ENCODE measurements at places on chromosomes 3 and 15.

DNA sequence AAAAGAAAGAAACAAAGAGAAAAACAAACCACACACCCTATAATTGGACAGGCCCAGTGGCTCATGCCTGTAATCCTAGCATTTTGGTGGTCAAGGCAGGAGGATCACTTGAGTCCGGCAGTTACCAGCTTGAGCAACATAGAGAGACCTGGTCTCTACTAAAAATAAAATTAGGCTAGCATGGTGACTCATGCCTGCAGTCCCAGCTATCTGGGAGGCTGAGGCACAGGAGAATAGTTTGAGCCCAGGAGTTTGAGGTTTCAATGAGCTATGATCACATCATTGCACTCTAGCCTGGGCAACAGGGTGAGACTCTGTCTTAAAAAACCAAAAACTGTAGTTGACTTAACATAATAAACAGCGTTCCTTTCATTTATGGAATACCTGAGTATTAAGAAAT lies 72.3 kb upstream of the ST3GAL6 start:
- no peak for DNase-seq

GRCh38 chr15:78617076-78617475 lies 3.7 kb downstream of the CHRNA3 start:
- DNase-seq: no peak

DNA sequence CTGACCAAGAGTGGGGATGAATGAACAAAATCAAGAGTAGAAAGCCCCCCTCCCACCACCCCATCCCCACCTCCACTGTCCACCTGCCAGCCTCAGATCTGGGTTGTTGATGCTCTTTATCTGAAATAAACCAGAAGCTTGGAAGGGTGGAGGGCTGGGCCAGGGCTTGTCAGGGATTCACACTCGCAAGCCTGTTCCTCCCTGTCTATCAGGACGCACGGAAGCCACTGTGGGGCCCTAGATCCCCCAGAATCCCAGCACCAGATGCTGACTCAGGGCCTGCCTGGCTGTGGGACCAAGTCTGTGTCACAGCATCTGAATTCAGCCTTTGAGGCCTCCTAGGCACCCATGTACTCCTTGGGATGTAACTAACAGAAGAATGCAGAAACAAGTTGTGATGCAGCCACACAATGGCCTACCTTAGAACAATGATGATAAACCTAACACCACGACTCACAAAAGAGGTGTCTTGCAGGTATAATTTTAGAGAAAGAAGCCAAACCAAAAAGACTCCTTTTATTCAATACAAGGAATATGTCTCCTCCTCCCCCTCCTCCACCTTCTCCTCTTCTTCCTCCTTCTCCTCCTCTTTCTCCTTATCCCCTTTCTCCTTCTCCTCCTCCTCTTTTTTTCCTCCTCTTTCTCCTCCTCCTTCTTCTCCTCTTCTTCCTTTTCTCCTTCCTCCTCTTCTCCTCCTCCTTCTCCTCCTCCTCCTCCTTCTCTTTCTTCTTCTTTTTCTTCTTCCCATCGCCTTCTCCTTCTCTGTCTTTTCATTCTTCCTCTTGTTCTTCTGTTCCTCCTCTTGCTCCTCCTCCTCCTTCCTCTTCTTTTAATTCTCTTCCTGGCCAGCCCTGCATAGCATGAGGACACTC lies 234.7 kb downstream of the PLCL2 start:
- no peak for DNase-seq

DNA sequence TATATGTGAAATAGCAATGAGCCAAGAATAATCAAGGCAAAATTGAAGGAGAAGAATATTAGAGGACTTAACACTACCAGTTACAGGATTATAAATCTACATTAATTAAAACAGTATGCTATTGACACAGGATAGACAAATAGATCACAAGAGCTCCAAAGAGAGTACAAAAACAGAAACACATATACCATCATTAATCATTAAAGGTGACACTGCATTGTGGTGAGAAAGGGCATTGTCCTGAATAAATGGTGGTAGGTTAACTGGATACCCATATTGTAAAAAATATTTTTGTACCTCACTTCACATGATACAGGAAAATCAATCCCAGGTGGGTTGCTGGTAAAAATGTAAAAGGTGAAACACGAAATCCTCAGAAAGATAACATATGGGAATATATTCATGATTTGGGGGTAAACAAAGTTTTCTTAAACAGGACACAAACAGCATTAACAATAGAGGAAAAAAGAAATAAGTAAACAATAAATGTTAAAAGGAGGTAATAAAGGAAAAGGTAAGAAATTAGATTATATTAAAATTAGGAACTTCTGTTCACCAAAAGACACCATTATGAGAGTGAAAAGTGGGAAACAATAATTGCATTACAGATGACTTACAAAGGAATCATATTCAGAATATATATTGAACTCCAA lies 145.2 kb downstream of the THRB start:
- no peak for DNase-seq

GRCh38 chr3:108406661-108407206 lies 103.7 kb downstream of the MYH15 start:
- no peak for DNase-seq

- no peak for DNase-seq
Measured at GRCh38 chr3:47225310-47225906, 57.2 kb downstream of the KIF9 start.

DNA sequence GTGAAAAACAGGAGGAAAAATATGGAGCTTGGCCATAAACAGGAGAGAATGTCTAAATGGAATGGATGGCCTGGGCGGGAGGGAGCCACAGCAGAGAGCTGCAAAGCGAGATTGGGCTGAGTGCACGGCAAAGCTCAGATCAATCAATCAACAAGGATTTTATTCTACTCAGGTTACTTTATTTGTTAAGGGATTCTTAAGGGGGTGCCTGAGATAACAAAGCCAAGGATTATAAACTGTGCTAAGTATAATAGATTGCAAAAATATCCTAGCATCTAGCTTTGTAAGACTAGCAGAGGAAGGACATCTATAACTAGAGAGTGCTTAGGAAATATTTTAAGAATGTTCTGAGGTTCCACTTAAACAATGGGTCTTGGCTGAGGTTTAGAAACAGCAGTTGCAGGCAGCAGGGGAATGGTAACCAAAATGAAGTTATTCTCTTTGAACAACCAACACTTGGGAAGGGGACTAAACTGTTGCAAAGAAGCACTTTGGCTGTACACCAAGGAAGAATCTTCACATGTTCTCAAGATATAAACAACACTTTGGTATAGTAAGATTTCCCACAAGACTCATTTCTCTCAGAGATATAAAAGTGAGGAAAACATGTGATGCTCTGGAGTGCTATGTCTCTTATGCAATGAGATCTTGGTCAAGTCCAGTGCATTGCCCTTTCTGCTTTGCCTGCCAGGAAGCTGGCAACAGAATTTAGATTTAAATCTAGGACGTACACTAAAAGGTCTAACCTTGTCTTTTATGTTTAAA lies 35.5 kb downstream of the TMEM212 start:
- DNase-seq: no peak

DNA sequence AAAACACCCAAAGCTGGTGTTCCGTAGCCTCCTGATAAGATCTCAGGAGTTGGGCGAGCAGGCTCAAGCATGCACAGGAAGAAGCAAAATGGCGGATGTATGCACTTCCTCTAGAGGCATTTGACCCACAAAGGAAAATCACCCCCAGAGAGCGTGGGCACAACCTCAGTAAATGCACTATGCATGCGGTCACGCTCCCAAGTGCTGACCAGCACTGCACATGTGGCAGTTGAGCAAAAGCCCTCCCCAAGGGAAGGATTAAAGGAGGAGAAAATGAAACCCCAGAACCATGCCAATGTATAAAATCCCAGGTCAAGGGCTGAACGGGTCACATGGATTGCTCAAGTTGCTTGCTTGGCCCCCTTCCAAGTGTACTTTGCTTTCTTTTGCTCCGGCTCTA lies 289.4 kb upstream of the IGF1R start:
- DNase-seq: no peak

DNA sequence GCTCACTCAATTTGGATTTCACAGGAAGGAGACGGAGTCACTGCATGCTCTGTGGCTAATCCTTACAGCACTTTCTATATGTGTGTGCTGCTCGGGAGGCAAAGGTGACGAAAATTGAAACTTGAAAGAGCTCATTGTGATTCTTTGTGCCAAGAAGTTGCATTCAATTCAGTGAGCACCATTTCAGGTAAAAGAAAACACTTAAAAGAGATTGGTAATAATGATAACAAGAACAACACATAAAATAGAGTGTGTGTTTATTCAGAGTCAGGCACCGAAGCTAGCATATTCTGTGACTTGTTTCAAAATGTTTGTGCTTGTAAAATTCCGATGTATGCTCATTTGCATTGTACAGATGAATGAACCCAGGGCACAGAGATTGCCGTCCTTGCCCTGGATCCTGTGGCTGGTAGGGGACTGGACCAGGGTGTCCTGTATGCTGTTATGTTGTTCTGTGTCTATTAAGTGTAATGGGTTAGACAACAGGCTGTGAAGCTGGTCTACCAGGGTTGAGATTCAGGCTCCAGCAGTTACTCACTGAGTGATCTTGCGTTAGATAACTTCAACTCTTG lies 193.3 kb upstream of the PROK2 start:
- no peak for DNase-seq
